Activated CD8-positive, alpha-beta memory T cell treated with anti-CD3 and anti-CD28 coated beads, Interleukin-2, amount 10 ng/mL, durations not matched to agents 7 days and 5 days (primary cell): ENCODE measurements at places on chromosomes 6 and 20.
A peak's percentile ranks its signal among the peaks of the same experiment; 100 is the strongest.

DNA sequence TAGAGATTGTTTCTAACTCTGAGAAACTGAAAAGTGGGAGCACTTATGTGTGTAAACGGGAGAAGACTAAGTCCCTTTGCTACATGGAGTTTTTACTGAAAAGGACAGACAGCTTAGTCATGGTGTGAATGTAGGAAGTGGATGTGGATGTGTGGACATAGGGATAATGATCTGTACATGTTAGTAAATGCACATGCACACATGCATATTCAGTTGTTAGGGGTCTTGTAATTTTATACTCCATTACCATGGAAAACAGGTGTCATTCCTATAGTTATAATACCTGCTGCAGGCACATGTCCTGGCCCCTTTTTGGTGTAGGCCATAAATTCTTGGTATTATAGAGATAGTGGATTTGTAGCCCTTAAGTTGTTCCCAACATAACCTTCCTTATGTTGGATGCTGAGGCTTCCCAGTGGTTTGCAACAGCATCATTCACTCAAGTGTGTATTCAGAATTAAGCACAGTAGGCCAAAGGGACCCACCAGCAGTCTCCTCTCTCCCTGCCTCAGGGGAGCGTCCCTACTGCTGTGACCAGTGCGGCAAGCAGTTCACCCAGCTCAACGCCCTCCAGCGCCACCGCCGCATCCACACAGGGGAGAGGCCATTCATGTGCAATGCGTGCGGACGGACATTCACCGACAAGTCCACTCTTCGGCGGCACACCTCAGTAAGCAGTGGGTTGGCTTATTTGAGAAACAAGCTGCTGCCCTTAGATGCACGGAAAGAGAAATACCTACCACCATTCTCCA, 7.3 kb downstream of the GZF1 start:
- no peak for DNase-seq

- no peak for DNase-seq
Measured at GRCh38 chr6:106168097-106168888, 82.2 kb downstream of the PRDM1 start.

- DNase-seq = no peak
Measured at GRCh38 chr6:139642346-139642745, 267.9 kb upstream of the CITED2 start.

- DNase-seq = no peak
Measured at GRCh38 chr6:165841153-165841558, 178.1 kb upstream of the PDE10A start.

GRCh38 chr6:169921853-169922824, 170.7 kb downstream of the ERMARD start:
- DNase-seq = peak; percentile 77

DNA sequence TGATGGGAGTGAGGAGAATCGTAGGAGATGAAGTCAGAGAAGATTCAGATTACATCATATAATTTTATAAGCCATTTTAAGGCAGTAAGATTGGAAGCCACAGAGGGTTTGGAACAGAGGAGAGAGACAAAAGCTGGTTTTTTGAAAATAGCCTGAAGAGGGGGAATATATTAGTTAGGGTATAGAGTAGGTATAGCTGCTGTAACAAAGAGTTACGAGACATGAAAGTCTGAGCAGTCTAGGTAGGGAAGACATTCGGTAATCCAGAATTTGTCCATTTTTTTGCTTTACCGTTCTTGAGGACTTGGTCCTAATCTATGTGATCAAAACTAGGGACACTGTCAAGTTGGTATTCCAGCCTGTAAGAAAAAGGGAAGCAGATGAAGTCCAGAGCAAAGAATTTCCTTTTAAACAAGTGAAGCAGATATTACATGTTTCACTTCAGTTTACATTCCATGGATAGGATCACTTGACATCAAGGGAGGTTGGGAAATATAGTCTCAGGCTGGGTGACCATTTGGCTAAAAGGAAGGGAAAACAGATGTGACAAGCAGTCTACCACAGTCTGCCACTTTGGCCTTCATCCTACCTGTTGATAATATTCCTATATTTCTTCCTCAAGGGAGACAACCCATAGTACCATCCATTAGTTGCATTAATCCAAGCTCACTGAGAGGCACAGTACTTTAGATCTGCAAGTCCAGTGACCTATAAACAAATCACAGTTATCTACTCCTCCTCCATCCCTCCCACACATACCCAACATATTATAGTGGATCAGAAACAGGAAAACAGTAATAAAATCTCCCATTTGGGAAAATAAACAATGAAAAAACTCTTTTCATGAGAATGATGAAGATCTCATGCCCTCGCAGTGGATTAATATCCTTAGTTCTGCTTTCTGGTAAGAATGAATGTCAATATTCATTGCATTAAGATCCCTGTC, 10.2 kb downstream of the FAM135A start:
- no peak for DNase-seq

GRCh38 chr6:158038291-158039177, 56.9 kb downstream of the SYNJ2 start:
- no peak for DNase-seq

DNA sequence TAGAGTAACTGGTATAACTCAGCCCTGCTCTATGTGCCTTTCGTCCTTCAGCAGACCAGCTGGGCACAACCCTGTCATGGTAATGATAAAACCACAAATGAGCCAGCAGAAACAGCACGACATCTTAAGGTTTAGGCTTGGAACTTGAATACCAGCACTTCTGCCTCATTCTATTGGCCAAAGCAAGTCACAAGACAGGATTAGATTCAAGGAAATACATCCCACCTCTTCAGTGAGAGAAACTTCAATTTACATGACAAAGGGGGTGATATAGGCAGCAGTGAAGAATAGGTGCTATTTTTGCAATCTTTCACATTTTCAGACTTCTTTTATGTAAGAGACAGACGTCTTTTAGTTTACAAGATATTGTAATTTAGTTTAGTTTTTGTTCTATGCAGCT, 69.8 kb upstream of the SLC35F1 start:
- no peak for DNase-seq

DNA sequence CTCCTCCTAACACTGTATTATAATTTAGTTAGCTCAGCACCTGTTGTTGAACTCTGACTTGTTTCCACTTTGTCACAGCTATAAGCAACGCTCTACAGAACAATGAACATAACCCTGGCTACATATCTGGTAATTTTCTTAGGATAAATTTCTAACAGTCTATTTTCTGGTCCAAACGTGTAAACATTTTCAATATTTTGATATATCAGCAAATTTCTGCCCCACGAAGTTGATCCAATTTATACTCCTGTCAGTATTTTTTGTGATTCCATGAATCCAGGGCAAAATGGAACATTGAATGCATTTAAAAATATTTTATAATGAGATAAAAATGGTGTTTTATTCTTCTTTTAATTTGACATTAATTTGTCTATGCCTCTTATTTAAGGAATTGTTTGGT, 448.5 kb upstream of the AGPAT4 start:
- DNase-seq = no peak

DNA sequence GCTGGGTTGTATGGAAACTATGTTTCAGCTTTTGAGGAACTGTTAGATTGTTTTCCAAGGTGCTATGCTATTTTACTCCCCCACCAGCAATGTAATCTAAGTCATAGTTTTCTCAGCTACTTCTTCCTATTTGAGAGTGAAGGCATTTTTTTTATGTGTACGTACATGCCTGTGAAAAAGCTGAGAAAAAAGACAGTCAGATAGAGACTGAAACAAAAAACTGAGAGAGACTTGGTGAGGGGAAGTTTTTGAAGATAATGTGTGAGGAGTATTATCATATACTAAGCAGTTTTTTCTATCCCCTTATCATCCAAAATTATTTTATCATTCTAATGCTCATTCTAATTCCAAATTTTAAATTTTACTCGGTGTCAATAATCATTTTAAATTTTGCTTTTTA, 780.0 kb downstream of the BCKDHB start:
- no peak for DNase-seq
